SJSA1 (cell line): ENCODE measurements at places on chromosomes 11 and 22. TPM values are rescaled to one million over a fixed set of nuclear protein-coding genes. Genes with fewer than 3 reads are reported as not detected.
A peak's percentile ranks its signal among the peaks of the same experiment; 100 is the strongest.

DNA sequence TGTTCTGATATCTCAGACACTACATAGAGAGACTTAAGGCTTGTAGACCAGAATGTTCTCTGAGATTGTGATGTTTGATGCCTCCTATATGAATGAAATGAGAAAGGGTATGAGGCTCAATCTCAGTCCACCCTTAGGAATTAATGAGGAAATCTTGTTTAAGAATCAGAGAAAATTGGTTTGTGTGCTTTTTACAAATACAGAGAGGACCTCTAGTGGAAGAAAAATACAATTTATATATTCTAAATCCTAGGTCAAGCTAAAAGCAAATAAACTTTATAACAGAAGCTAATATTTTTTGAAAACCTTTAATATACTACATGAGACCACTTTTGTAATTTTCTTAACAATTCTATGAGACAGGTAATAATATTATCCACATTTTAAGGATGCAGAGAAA lies 5.0 kb upstream of the OR52H1 start:
- DNase-seq = no peak

DNA sequence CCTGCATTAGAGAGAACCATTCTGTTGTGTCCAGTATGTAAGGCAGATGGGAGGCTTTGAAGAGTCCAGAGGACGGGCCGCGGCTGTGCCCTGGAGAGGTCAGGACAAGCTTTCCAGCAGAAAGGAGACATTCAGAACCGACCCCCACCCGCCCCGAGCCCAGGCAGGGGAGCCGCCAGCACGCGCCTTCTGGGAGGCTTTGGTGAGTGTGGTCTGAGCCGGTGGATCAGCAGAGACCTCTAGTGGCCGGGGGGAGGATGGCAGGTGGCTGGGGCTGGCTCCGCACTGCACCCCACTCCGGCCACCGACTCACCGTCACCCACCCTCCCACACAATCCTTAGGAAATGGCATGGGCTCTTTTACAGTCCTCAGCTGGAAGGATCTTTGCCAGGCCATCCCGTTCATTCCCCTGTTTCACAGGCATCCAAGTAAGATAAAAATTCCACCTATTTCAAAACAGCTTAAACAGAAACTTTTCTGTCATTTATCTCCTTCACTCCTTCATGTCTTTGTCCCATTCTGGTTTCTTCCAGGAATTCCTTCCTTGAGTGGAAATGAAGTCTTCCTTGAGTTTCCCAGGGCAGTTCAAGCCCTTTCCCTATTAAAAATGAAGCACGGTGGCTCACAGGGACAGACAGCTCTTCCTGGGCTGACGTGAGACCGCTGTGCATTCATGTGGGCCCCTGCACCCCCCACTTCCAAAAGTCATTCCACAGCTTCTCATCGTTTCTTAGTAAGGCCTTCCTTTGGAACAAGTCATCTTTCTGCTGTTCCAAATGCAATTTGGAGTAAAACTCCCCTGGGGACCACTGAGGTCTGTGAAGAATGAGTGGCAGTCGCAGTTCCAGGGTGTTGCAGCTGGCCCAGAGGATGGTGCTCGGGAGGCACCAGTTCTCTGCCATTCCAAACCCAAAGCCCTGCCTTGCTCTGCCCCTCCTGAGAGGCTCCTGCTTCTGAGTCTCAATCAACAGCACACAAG lies 91.0 kb downstream of the FEZ1 start:
- peak; percentile 50 for DNase-seq

DNA sequence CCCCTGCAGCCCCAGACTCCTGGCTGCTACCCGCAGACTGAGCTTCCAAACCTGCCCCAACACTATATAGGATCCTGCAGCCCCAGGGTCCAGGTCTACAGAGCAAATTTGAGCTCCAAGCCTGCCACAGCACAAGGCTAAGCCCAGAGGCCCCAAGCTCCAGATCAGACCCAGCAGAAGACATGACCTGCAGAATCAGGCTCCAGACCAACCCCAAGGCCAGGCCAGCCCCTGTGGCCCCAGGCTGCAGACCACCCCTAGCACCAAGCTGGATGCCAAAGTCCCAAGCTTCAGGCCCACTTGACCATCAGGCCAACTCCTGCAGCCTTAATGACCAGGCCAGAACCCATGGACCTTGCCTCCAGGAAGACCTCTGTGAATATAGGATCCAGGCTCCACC lies 145.3 kb downstream of the DLG2 start:
- no peak for DNase-seq

DNA sequence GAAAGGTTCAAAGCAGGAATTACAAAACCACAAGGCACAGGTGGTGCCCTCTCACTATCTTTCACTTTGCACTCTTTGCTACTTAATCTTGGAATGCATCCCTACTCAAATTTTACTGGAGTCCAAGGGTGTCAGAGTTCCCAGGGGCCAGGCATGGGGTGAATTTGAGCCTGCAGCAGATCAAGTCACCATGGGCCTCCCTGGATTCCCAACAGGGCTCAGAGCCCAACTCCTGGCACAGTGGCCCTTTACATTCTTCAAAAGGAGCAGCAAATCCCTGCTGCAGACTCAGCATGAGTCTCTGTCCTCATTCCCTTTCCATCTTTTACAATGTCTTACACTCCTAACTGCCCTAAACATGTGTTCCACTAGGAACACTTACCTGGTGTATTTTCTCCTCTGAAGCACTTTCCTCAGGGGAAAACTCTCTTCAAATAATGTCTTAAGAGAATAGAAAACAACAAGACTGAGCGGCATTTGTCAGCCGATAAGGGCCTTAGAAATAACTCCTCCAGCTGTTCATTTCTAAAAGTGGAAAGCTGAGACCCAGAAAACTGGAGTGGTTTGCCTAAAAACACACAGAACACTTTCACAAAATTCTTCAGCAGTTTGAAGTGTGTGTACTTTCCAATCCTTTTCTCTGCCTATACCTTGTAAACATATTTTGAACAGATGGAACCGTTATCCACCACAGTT lies 596.0 kb downstream of the INSC start:
- no peak for DNase-seq

- no peak for DNase-seq
Observed at GRCh38 chr11:41400819-41401382, 58.6 kb downstream of the LRRC4C start.

DNA sequence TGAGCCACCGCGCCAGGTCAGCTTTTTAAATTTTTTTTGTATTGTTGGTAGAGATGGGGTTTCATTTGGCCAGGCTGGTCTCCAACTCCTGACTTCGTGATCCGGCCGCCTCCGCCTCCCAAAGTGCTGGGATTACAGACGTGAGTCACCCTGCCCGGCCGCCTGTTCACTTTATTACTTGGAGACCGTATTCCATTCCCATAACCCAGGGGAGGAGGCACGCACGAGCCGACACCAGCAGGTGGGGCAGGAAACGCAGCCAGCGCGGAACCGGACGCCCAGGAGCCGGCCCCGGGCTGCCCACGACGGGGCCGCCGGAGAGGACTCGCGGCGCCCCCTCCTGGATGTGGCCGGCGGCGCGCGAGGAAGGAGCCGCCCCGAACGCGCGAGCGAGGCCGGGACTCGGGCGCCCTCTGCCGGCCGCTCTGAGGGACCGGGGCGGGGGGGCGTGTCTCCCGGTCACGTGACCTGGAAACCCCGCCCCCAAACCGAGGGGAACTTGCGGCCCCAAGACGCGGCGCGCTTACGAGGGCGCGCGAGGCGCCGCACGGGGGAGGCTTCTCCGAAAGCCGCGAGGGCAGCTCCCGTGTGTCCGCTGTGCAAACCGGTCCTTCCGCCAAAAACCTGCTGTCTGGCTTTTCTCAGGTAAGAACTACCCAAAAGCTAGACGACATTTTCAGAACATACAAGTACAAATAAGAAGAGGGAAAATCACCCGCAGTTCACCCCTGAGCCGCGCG lies 11.6 kb upstream of the RNH1 start:
- DNase-seq = peak; percentile 89

DNA sequence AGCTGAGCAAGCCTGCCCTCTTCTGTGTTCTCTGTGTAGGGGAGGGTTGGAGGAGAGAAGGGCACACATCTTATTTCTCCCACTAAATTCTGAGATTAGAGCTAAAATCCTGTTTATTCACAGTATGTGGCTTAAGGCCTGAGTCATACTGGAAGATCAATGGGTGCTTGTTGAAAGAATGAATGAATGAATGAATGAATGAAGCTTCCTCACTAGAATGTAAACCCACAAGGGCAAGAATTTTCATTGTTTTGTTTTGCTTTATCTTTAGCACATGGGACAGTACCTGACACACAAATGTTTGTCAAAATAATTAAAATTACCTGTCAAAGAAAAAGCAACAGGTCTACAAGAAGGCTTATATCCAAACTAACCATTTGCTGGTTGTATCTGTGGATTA lies 50.6 kb upstream of the PAK1 start:
- no peak for DNase-seq

DNA sequence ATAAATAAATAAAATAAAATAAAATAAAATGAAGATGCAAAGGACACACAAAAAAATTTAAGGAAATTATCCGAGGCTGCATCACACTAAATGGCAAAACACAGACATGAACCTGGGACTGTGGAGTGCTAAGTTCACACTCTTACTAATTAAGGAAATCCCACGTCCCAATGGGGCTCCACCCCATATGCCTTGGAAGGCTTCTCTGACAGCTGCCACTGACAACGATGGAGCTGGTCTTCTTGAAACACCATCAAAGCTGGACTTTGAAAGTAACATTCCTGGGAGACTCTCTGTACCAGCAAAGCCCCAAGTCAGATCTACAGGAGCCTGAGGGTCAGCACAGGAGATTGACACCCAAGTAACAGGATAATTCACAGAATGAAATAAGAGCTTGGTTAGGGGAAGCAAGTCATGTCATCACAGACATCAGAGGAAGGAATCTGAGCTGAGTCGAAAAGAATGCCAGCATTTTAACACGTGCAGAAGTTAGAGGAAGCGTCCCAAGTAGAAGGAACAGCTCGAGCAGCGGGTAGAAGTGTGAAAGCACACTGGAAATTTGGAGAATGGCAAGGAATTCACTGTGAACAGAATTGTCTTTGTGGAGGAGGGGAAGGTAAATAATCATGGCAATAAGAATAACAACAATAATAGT lies 13.8 kb downstream of the TPST2 start:
- no peak for DNase-seq

DNA sequence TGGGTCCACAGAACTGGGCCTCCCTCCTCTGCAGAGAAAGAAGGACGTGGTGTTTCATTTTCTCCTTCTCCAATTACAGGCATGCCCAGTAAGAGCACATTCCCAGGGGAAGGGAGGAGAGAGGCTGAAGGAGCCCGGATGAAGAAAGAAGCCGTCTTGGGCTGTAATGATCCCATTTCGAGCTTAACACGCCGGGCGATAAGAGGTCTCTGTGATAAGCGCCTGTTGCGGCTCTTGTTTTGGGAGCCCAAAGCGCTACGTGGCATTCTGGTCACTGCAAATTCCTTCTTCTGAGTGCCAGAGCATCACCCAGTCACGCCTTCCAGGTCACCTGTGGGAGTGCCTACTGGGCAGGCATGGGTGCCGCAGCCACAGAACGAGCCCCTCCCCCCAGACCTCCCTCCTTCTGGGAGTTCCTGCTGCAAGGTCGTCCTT lies 57.5 kb downstream of the ANO1 start:
- no peak for DNase-seq

- DNase-seq = no peak
Observed at GRCh38 chr22:32587449-32587848, 112.8 kb downstream of the FBXO7 start.

DNA sequence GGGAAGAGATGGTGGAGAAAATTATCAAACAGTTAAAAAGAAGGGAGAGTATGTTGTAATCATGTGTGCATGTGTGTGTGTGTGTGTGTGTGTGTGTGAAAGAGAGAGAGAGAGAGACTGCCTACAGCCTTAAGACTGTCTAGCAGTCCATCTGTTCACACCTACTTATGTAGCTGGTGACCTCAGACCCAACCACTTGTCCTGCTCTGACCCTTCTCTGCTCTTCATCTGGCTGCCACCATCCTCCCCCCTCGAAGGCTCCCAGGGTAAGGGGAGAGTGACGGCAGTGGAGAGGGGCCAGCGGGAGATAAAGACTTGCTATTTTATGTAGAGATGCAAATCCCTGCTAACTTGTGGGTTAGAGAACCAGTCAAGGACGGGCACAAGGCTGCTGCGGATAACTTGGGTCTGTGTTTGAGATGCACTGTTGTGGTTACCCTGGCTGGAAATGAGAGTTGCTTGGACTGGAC lies 24.9 kb upstream of the GRAMD1B start:
- DNase-seq = no peak

- DNase-seq = no peak
Observed at GRCh38 chr22:38316364-38317121, 690 bp downstream of the CSNK1E start.

DNA sequence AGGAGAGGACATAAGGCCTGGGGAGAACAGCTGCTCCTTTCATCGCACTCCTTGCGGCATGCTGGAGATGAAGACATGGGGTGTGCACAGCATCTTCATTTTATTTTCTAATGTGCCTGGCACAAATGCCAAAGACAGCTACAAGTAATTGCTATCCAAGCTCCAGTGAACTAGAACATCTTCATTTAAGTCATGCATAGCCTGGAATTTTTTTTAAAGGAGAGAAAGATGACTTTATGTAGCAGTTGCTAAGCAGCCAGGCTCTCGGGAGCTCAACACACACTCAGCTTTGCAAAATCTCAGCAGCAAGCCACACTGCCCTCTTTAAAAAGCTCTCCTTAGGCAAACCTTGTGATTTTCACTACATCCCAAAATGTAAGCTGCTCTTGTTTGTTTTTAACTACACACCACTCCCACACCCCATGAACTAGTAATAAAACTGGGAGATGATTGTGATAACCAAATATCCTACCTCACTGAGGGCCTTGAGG lies 164.5 kb upstream of the POU2AF2 start:
- DNase-seq = no peak

Gene DESI1
- 12.2 and 33.3 TPM in 2 replicates for total RNA-seq

Gene ADM
- 6.2 and 9.2 TPM in 2 replicates for total RNA-seq

Gene P2RX3
- total RNA-seq = not detected in 2 replicates

Gene IL10RA
- total RNA-seq = not detected in 2 replicates

Gene KCNK7
- total RNA-seq = 0.13 TPM in 1 of 2 replicates, not detected in the other

Gene VWCE
- 0.03 and 0.26 TPM in 2 replicates for total RNA-seq

Gene P4HA3
- total RNA-seq = 0.89 TPM in 1 of 2 replicates, not detected in the other

Gene NAV2
- total RNA-seq = 2.6 and 3.6 TPM in 2 replicates

Gene SCGB1D4
- not detected in 2 replicates for total RNA-seq
